Right cardiac atrium (tissue), 5 donors: ENCODE measurements at places on chromosomes 5 and 9. TPM values are rescaled to one million over a fixed set of nuclear protein-coding genes. Genes with fewer than 3 reads are reported as not detected.

ZNF879 gene
- 3.0 TPM for polyA plus RNA-seq

SARDH gene
- polyA plus RNA-seq: 1.7 TPM

EPB41L4B gene
- 11.2 TPM for polyA plus RNA-seq

TNFSF8 gene
- 0.18 TPM for polyA plus RNA-seq

CBY3 gene
- polyA plus RNA-seq: not detected

ACOT12 gene
- not detected for polyA plus RNA-seq

LTC4S gene
- 18.6 TPM for polyA plus RNA-seq

KCNMB1 gene
- polyA plus RNA-seq: 1.3 TPM

INSL4 gene
- not detected for polyA plus RNA-seq

MAP1B gene
- 19.7 TPM for polyA plus RNA-seq

SHISAL2B gene
- polyA plus RNA-seq: not detected

KCNIP1 gene
- polyA plus RNA-seq: 0.11 TPM

LCN12 gene
- 7.0 TPM for polyA plus RNA-seq

PRLR gene
- 0.20 TPM for polyA plus RNA-seq

PCDHB7 gene
- polyA plus RNA-seq: 0.57 TPM
